ENCODE measurements at places on chromosomes 13 and 19.
A peak's percentile ranks its signal among the peaks of the same experiment; 100 is the strongest.

DNA sequence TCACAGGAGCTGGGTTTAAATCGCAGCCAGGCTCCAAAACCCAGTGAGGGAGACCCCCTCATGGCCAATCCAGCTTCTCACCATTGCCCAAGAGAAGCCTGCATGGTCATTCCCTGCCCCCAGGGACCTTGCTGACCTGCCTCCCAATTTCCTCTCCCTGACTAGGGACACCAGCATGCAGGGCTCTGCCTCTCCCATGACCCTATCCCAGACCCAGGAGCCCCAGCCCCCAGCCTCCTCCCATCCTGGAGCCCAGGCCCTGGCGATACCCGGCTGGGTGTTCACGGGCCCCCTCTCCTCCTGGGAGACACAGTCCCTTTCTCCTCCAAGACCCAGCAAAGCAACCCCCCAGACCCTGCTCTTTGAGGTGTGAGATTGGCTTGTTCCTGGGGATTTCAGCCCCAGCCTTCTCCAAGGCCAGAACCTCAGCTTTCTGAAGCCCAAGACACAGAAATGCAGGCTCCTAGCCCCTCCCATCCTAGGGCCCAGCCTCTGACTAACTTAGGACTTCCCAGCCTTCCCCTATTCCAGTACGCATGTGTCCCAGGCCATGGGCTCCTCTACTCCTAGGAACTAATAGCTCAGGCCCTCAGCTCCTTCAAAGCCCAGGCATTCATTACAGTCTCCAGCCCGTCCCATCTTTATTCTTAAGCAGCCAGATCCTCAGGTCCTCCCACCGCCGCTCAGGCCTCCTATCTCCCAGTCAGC is 1.1 kb downstream of the GYS1 start:
- DNase-seq, result peak; percentile 45

GRCh38 chr13:92767468-92767867 is 459.1 kb upstream of the GPC6 start:
- no peak for DNase-seq

GRCh38 chr19:4059453-4059871 is 7.2 kb downstream of the ZBTB7A start:
- DNase-seq, result no peak

- no peak for DNase-seq
These were observed 874 bp downstream of the TRIM28 start for GRCh38 chr19:58544591-58545285.

DNA sequence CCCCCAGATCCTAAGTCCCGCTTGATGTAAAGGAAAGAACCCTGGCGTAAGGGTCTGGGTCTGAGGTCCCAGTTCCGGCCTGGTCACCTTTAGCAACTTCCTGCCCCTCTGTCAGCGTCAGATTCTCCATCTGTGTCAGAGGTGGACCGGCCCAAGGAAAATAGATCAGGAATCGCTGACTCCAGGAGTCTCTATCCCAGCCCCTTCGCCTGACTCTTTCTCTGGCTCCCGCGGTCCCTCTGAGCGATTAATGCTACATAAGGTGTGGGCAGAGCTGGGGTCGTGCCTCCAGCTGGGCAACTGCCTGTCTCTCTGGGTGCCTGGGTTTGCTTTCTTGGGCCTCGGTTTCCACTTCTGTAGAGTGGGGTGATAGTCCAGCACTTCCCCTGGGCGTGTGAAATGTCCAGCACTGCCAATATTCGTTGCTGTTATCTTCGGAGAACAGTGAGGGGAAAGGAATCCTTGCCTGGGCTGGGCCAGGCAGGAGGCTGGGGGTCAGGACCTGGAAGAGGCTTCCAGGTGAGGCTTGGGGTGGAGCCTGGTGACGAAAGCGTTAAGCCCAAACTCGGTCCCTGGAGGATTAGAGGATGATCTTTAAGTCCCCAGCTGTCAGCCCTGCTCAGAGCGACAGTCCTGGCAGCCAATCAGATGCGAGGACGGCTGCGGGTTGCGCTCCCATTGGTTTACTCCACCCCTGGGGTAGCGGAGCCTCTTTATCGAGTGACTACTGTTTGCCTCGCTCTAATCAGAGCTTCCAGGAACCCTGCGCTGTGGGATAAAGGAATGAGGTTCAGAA is 767 bp downstream of the ABCA7 start:
- peak; percentile 83 for DNase-seq

DNA sequence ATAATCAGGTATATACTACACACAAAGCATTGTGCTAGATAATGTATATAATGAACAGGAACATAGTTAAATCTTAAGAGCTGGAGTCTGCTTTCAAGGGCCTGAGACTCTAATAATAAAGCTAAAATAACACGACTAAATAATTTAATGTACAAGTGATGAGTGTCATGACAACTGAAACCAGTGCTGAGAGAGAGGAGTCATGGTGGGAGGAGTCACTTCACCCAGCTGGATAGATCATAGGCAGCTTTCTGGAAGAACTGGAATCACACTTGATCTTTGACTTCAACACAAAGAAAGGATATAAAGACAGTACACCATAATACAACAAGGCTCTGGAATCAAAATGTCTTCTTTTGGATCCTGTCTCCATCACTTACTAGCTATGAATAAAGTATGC is 7.1 kb downstream of the RBM26 start:
- DNase-seq, result no peak

GRCh38 chr13:38121267-38121666 is 228.4 kb upstream of the UFM1 start:
- no peak for DNase-seq

GRCh38 chr19:9842834-9843625 is 7.9 kb downstream of the PIN1 start:
- no peak for DNase-seq

DNA sequence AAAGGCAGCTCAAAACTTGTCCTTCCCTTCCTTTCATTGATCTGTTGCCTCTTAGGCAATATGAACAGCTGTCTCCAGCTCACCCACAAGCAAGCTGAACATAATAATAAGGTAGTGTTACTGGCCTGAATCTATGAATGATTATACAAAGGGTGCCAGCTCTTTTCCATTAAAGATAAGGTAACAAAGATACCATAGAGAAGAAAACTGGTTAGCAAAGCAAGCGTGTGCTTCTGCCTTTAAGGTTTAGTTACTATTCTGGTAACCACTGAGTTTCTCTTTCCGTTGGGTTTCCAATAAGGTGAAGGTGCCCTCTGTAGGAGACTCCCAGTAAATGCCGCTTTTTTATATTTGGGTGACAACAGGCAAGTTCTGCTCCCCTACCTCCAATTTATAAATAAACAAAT is 12.1 kb upstream of the DACH1 start:
- no peak for DNase-seq

GRCh38 chr13:50072676-50073075 is 57.4 kb downstream of the KCNRG start:
- no peak for DNase-seq

DNA sequence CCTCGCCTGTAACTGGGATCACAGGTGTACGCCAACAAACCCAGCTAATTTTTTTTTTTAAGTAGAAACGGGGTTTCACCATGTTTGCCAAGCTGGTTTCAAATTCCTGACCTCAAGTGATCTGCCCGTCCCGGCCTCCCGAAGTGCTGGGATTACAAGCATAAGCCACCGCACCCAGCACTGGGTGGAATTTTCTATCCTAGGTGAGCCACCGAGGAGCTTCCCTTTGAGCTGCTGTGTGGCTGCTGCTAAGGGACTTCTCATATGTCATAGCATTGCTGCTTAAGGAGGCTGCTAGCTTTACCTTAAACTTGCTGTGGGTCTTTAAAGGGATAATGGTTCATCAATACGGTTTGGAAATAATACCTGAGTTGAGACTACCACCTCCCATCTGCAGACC is 2.9 kb upstream of the AMER2 start:
- DNase-seq, result no peak

DNA sequence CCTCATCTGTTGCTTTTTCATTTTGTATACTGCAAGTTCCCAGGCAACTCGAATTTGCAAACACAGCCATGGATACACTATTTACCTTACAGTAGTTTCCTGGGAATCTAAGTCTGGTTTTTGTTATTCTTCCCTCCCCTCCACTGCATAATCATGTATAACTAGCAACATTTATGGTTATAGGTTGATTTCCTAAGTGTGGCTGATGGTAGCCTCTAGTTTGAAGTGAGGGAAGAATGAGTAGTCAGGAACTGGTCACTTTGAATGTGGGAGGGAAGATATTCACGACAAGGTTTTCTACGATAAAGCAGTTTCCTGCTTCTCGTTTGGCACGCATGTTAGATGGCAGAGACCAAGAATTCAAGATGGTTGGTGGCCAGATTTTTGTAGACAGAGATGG is at the start of gene KCNRG:
TSS of gene KCNRG (plus strand) at position 187 of the 400 bp plus-strand sequence. CDS start at position 237, 50 bp downstream.
- DNase-seq, result no peak

GRCh38 chr13:79285159-79285558 is 120.9 kb downstream of the RBM26 start:
- no peak for DNase-seq

- no peak for DNase-seq
These were observed 169 bp downstream of the GRAMD1A start for GRCh38 chr19:35000338-35000646.

DNA sequence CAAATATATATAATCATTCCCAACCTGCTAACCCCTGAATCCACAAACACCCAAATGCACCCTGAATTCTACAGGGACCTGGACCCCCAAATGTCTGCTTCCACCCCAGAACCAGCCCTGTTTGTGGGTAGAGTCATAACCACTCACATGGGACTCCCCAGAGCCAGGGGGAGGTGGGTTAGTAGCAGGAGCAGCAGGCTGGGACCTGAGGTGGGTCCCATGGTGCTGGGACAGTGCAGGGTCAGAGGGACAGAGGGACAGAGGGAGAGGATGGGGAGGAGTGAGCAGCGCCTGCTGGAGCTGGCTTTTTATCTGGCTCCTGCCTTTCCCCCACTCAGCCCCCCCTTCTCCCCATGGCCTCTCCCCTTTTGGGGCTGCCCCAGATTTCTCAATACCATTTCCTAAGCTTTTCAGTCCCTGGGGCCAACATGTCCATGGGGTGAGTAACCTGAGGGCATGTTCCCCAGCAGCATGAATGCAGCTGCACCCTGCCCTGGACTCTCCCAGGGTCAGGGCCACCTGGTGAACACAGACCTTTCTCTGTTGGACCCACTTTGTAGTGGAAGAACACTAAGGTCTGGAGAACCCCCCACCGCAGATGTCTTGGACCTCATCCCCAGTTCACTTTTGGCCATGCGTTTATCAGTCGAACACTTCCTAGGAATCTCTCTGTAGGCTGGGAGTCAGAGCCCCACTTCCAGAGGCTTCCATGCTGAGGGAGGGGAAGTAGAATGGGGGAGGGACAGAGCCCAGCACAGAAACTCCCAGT is at the start of gene C3:
TSS of gene C3 (minus strand) at position 282 of the 769 bp plus-strand sequence. CDS start at position 221, 61 bp downstream.
- no peak for DNase-seq
